G401 (cell line): ENCODE measurements at places on chromosomes 4 and X.

DNA sequence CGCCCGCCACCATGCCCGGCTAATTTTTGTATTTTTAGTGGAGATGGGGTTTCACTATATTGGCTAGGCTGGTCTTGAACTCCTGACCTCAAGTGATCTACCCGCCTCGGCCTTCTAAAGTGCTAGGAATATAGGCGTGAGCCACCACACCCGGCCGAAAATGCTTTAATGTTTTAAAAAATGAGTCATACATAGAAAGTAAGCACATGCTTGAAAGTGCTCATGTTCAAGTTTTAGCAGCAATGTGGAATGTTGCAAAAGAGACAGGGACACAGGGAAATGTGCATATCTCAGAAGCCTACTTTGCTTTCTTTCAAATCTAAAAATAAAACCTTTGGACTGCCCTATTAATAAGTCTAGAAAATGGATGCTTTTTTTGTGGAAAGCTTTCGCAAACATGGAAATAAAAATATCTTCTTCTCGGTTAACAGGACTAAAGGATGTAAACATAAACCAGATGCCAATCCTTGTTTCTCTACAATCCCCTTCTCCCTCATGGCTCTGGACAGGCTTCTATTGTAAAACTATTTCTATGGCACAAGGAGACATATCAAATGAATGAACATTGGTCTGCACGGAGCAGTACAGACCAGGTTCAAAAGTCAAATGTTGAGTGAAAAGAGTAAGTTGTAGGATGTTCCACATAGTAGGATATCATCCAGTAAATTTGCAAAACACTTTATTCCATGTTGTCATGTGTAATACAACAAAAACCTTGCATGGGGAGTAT lies 15.0 kb downstream of the MECP2 start:
- DNase-seq = no peak

DNA sequence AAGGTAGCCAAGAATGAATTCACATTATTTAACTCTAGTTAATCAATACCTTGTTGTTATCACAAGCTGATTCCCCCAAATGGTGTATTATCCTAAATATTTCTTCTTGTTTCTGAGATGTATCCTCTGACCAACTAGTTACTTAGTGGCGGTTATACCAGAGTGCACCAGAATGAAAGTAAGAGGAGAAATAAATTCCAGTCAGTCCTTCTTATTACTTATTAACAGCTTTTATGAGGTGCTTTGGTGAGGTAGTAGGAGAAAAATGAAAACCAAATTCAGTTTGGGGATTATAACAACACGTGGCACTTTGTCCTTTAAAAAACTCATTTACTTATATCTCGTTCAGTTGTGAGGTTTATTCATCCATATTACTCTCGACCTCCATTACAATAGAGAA lies 101.9 kb downstream of the AMMECR1 start:
- no peak for DNase-seq

DNA sequence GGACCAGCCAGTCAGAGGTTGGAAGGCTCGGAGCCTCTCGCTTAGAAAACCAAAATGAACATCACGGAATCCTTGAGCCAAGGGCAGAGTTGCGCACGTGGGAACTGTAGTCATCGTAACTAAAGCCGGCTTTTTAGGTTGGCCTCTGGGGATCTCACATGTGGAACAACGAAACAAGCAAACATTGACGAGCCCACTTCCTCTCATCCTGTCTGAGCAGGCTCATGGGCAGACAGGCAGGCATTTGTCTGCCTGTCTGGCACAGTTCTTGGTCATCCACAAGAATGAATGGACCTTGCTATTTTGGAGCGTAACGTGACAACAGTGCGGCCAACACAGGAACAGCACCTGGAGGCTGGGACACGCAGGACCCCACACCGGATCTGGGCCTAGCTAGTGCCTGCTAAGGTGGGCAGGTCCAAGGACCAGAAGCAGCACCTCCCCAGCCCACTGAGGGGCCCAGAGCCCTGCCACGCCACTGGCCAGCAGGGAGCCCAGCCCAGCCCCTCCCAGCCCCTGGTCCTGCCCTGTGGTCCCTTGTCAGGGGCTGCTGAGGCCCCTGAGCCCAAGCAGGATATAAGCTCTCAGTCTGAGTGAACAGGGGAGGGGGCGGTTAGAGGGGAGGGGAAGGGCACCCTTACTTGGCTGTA lies 9.2 kb upstream of the TREX2 start:
- DNase-seq = no peak

- DNase-seq = no peak
Measured at GRCh38 chrX:41382714-41383645, 49.0 kb downstream of the DDX3X start.

DNA sequence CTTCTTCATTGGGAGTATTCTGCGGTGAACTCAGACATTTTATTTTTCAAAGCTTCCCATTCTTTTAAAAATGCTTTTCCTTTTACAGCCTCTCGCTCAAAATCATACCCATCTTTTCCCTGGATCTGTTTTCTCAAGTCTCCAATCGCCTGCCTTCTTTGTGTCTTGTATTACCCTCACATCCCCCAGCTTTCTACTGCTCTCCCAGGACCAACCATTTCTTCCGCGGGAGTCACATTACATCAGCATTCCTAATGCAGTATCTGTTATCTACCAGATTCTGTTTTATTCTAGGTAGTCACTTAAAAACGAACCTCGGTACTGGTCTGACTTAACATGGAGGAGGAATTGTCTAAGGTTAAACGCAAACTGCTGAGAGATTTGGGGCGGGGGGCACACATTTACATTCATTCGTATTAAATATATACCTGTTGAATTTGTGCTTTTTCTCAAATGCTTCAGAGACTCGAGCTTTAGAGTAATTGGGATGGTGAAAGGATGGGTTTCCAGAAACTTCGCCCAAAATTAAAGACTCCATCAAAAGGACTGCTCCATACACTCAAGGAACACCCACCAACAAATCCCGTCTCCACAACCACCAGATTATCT lies 493 bp upstream of the UCHL1 start:
- DNase-seq = peak; percentile 53

DNA sequence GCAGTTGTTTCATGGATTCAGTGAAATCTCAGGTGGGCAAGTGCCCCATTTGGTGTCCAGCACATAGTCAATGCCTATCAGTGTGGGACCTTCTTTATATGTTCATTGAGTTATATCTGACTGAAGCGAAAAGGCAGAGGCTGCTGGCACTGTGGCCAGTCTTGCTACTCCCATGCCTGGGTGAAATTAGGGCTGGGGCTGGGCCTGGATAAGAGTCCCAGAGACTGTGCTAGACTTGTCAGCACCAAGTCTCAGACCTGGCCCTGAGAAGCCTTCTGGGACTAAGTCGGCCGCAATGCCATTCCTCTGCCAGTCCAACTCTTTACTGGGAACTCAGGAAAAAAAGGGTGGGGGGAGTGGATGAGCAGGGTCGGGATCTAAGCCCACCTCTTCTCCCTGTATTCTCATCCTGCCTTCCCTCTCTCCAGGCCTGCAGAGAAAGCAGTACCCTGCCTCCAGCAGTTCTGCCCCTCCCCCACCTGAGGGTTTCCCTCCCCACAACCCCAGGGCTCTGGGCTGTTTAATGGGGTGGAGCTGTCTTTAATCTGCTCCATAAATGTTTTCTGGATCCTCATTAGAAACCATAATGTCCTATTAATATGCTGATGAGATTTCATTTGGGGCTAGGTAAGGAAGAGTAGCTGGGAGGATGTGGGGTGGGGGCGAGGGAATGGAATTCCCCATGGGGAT lies 153.5 kb upstream of the PJA1 start:
- DNase-seq = no peak

DNA sequence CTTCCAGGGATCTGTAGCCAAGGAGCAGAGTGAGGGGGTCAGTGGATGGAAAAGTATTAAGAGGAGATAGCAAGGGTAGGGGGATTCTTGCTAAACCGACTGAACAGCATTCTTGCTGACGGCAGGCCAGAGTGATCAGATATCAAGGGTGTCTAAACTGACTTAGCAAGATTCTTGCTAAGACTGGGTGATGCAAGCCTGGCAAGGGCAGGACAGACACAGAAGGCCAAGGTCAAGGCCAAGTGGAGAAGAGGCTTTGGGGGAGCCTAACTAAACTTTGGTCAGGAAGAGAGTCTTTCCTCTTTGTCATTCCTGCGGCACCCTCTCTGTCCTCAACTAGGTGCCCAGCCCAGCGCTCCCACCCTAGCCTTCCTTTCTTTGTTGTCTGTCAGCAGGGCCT lies 799 bp downstream of the XPNPEP2 start:
- DNase-seq = no peak

DNA sequence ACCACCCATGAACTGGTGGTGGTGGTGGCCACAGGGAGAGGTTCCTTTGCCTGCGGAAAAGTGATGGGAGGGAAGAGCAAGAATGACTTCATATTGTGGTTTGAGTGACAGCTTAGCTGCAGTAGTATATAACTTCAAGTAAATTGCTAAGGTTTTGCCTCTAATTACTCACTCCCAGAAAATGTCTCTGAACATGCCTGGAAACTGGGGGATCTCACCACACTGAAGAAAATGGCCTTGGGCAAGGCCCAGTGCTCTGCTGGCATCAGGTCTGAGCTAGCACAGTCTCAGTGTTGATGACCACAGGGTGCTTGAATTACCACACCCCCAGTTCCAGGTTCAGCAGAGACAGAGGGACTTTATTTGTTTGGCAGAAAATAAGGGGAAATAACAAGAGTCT lies 2085.4 kb downstream of the ARAP2 start:
- DNase-seq = no peak

GRCh38 chr4:156190615-156191014 lies 236.9 kb upstream of the CTSO start:
- no peak for DNase-seq

- no peak for DNase-seq
Measured at GRCh38 chrX:50716706-50717105, 97.3 kb downstream of the SHROOM4 start.

GRCh38 chr4:153620352-153620751 lies 63.7 kb upstream of the TLR2 start:
- DNase-seq = no peak

GRCh38 chr4:73137121-73137520 lies 67.6 kb upstream of the COX18 start:
- no peak for DNase-seq

DNA sequence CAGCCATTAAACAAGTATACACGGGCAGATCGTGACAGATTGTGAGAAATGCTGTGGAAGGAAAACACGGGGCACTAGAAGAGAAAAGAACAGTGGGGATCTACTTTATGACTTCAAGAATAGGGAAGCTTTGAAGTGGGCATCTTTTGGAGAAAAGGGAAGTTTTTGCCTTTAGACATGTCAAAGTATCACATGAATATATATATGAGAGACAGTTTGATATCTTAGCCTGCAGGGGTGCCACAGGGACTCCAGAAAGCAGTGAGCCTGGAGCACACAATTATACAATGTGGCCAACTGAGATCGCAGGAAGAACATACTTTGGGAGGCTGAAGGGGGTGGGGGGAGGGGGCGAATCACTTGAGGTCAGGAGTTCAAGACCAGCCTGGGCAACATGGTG lies 35.7 kb downstream of the RELL1 start:
- DNase-seq = no peak

DNA sequence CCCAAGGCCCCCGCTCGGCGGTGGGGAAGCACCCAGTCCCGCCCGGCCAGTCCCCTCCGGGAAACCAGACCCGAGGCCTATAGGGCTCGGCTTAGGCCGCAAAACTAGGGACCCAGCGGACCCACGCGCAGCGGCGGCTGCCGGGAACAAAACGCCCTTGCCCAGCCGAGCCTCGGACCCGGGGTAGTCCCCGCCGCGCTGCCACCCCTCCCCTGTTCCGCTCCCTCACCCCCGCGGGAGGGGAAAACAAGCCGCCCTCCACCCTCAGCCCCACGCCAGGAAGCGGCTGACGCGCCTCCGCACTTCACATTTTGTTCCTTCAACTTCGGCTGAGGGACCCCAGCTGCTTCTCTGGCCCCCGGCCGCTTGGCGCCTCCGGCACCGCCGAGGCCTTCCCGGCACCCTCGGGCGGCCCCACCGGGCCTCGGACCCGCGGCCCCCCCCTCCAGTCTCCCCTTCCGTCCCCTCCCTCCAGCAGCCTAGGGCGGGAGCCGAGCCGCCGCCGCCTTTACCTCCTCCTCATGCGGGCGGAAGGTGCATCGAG lies 694 bp downstream of the PDS5A start:
- no peak for DNase-seq

DNA sequence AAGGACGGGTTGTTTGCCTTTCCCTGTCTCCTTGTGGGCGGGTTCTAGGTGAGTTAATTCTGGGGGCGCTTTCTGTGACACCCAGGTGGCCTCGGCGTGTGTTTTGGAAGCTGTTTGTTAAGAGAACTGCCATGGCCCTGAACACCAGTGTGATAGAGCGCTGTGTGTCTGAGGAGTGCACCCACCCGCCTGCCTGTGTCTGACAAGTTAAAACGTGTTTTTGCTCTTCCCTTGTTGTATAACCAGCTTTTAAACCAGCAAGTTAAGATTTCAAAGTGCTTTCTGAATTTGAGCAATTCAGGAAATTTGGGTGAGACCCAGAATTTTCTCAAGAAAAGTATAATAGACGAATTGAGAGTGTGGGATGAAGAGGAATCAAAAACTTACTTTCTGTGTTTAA lies 55.2 kb upstream of the HGFAC start:
- no peak for DNase-seq

GRCh38 chr4:121408-122084 lies 2.8 kb upstream of the ZNF718 start:
- no peak for DNase-seq

DNA sequence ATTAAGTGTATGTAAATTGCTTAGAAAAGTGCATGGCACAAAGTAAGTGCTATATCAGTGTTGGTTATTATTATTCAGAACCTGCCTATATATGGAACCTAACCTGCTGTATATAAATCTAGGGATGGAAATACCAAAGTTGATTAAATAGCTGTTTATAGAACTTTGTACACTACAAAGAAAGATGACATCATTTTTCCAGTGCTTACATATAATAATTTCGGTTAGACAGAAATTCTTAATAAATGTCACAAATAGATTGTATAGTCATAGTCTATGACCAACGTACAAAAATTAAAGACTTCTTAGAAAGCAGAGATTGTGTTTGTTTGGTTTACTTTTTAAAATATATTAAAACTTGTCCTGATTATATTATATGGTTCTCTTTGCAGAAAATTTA lies 4.4 kb downstream of the GYPB start:
- DNase-seq = no peak

- DNase-seq = no peak
Measured at GRCh38 chr4:4658052-4658451, 116.2 kb upstream of the STX18 start.

DNA sequence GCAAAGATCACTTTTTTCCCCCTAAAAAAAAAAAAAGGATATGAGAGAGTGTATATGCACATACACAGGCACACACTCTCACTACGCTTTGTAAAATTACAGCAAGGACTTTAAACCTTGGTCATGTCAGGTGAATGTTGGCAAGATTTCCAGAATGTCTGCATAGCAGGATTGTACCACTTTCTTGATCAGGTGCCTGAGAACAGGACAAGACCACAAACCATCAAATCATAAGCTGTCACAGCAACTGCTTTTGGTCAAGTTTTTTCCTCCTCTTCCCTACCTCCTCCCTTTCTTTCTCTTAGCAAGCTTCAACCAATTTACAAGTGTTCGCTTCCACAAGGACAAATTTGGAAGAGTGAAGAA lies 15.3 kb downstream of the PPARGC1A start:
- DNase-seq = no peak

DNA sequence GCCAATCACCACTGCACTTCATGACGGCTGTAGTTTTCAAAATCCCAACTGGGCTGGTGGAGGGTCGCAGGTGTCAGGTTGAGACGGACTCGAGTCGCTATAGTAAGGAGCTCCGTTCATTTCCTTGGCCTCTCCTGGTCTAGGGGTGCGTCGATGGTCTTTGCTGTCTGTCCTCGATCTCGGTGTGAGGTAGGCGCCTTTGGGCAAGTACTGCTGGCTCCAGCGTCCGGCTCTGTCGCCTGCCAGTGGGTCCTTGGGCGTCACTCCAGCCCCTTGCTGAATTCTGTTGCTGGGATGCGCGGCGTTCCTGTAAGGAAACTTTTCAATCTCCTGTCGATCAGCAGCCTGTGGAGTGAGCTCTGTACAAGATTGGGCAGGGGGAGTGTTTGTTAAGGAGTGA lies 76.7 kb downstream of the CCNB3 start:
- DNase-seq = no peak
